ENCODE measurements at places on chromosomes 5 and 9.

- DNase-seq, result no peak
These were observed 520.4 kb downstream of the RAB3C start for GRCh38 chr5:59103303-59103702.

DNA sequence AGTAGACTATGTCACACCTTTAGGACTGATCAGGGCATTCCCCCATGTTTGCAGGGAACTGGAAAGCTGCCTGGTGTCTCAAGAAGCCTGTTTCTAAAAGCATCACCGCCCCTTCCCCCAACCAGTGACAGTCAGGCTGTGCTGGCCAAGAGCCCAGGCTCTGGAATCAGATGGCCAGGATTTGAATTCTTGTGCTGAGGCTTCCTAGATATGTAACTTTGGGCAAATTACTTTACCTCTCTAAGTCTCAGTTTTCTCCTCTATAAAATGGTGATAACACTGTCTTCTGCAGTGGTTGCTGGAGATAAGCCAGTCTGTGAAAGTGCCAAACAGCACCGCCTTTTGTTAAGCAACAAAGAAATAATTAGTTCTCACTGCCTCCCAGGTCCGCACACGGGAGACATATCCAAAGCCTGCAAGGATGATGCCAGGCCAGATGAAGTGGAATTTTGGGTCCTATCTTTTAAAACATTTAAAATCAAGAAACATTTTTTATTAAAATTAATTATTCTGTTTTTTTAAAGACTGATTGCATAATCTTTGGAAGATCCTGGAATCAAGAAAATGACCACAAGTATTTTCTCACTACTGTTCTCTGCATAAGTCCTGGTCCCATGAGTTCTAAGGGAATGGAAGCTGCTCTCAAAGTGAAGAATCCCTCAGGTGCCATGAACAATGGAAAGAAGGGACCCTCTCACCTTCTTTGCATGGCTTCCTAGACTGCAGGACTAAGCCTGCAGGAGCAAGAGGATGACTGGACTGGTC, 13.9 kb downstream of the SLC31A2 start:
- no peak for DNase-seq

DNA sequence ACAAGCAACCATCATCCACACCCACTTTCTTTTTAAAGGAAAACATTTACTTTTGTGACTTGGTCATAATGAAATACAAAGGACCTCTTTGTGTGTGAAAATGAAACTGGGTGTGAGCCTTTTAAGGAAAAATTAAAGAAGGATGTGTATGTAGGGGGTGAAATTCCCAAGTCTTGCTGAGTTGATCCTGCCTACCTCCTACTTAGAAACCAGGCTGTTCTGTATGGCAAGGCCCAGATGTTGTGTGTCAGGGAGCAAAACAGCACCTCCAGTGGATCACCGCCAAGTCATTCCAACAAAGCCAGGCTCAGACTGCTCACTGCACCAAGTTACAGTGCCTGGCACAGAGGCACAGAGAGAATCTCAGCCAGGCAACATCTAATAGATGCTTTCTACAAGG, 198.5 kb upstream of the FBN2 start:
- no peak for DNase-seq

DNA sequence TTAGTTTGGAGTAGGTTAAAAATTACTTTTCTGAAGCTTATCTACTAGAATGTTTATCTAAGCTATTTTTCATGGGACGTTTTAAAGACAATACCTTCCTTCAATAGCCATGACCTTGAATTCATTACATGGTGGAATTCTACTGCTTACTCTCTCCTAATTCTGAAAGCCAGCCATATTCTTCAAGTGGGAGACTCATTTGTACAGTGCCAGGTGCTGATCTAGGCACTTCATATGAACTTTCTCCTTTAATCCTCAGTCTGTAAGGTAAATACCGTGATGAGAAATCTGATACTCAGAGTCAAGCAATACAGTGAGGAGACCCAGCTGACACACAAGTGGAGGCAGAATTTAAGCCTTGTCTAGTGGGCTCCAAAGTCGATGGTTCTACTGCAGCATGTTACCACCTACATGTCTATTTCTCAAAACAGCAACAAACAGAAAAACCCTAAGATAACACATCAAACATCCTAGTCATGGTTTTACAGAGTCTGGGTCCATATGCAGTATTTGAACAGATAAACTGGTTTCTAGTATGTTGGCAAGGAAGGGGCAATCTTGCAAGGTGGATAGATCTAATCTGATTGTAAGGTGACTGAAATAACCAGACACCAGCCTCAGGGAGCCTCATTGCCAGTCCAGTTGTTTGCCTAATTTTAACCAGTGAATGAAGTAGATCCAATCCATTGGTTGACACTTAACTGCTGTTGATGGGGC, 243.7 kb downstream of the PIK3R1 start:
- no peak for DNase-seq

- DNase-seq, result peak; percentile 67
These were observed 746 bp downstream of the CAST start for GRCh38 chr5:96662725-96663518.

DNA sequence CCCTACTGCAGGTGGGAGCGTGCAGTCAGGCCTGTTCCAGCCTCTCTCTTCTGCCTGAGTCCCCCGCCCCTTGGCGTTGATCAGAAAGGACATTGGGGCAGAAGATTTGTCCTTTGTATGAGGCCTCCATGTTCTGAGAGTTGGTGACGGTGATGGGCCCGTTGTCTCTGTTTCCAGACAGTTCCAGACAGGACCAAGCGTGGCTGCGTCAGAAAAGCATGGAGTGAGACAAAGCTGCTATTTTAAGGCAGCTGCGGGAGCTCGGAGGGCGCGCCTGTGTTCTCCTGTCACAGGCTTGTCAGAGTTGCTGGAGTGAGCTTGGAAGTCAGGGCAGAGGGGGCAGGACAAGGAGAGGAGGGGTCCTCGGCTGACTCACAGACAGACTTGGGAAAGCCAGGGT, 32.1 kb upstream of the SH3PXD2B start:
- DNase-seq, result no peak

DNA sequence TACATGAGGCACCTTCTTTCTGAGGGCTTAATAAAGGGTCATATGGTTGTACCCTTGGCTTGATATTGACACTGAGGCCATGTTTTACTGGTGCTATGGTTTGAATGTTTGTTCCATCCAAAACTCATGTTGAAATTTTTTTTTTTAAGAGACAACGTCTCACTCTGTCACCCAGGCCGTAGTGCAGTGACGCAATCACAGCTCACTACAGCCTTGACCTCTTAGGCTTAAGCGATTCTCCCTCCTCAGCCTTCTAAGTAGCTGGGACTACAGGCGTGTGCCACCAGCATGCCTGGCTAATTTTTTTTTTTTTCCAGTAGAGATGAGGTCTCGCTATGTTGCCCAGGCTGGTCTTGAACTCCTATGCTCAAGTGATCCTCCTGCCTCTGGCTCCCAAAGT, 20.9 kb downstream of the FAM151B start:
- no peak for DNase-seq

- DNase-seq, result no peak
These were observed 22.7 kb upstream of the CATSPER3 start for GRCh38 chr5:134945041-134945440.

- no peak for DNase-seq
These were observed 262.7 kb downstream of the CHSY3 start for GRCh38 chr5:130166839-130167490.

GRCh38 chr5:141692533-141692888, 10.5 kb upstream of the ARAP3 start:
- no peak for DNase-seq

DNA sequence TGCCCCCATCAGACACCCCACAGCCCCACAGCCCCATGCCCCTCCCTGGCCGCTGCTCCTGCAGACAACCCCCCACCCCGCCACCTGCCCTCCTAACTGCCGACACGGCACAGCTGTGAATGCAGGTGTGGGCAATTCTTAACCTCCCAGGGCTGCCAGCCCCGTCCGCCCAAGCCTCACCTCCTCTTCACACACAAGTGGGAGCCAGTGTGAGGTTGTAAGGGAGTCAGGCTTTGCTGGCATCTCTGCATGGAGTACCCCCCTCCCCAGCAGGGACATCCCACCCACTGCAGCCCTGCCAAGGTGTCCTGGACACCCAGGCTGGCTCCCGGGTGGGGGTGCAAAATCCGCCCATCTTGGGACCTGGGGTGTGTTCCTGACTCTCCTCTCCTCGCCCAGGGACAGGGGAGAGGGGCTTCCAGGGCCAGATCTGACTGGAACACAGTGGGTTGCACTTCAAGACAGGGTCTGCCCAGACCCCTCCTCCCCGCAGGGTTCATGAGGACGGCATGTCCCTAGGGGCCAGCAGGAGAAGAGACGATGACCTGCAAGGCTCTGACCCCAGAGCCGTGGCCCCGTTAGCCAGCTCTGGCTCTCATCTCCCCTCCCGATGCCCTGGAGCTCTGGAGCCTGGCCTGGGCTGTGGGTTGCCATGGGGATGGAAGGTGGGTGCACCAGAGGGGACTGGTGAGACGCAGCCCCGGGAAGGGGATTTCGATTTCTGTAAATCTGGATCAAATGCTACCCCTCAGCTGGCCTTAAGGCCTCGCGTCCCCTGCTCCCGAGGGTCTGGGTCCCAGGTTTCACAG, 34.4 kb downstream of the SARDH start:
- DNase-seq, result no peak

DNA sequence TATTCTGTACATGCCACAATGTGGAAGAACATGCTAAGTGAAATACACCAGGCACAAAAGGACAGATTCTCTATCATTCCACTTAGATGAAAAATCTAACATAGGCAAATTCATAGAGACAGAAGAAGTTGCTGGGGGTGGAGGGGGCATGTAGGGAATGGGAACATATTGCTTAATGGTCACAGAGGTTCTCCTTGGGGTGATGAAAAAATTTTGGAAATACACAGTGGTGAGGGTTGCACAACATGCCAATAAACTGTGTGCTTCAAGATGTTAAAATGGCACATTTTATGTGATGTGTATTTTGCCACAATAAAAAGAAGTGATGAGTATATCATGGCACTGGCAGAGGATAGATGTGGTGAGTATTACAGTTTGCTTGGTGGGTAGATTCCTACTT, 111.9 kb downstream of the SUSD1 start:
- no peak for DNase-seq

DNA sequence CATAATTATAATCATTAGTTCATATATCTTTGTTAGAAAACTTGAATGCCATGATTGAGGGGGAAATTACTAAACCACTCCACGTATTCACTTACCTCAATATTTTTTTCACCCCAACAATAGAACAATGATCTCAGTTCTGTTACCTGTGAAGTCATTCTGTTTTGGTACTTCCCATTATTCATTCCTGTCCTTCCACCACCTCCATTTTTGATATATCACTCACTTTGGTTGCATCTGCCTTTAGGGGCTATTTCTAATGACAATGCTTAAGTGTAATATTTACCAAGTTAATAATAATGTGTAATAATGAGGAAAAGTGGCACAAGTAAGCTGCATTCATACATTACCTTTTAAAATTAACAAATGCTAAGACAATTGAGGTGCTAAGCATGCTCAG, 218.4 kb downstream of the SPATA31D1 start:
- no peak for DNase-seq

- peak; percentile 40 for DNase-seq
These were observed 157.7 kb upstream of the SLC24A2 start for GRCh38 chr9:19946441-19947109.

GRCh38 chr9:133133681-133134387, 12.8 kb upstream of the RALGDS start:
- DNase-seq, result peak; percentile 97

- DNase-seq, result no peak
These were observed 5.7 kb downstream of the GFM2 start for GRCh38 chr5:74761241-74761640.

GRCh38 chr9:38687389-38687842, 32.5 kb downstream of the FAM240B start:
- peak; percentile 7 for DNase-seq

DNA sequence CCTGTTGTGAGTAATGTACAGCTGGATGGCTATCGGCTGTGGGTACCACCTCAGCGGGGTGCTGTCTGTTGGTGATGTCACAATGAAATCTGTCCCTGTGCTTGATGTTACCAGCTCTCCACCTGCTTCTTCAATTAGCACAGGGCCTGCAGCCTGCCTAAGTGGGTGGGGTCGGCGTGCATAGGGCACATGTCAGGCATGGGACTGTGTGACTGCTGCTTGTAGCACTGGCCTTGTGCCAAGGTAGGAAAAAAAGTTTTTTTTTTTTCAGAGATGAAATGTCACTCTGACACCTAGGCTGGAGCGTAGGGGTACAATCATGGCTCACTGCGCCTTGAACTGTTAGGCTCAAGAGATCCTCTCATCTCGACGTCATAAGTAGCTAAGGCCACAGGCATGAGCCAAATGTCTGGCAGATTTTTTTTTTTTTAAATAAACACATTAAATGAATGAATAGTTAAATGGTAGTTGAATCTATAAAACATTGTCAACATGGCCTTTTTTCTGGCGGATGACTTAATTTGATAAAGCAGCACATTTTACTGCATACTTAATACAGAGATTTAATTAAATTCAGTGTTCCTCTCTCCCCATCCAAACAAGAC, 222.5 kb downstream of the NXNL2 start:
- DNase-seq, result no peak

DNA sequence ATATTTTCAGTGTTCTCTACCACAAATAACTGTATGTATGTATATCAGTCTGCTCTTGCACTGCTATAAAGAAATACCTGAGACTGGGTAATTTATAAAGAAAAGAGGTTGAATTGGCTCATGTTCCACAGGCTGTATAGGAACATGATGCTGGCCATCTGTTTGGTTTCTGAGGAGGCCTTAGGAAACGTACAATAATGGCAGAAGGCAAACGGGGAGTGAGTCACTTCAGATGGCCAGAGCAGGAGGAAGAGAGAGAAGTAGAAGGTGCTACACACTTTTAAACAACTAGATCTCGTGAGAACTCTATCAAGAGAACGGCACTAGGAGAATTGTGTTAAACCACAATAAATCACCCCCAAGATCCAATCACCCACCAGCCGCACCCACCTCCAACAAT, 121.7 kb downstream of the ADAMTS6 start:
- DNase-seq, result no peak

DNA sequence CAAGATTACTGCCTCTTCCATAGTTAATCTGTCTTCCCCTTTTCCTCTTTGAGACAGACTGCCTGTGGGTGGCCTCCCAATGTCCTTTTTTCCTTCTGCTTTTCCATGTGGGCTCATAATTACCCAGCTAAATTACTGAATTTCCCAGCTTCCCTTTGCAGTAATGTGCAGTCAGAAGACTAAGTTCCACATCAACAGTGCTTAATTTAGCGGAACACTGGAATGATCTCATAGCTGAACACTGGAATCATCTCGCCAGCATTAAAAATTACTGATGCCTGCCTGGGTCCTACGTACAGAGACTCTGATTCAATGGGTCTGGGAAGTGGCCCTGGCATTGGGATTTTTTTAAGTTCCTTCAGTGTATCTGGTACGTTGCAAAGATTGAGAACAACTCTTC, 84.3 kb downstream of the DNAH5 start:
- no peak for DNase-seq

GRCh38 chr5:1884678-1885403, 2.1 kb upstream of the IRX4 start:
- DNase-seq, result no peak

- DNase-seq, result no peak
These were observed 73.9 kb upstream of the WWC1 start for GRCh38 chr5:168217497-168217896.

- no peak for DNase-seq
These were observed 51.9 kb upstream of the SNAPC3 start for GRCh38 chr9:15370466-15371447.
